ENCODE measurements at places on chromosomes 16 and 17. TPM values are rescaled to one million over a fixed set of nuclear protein-coding genes. Genes with fewer than 3 reads are reported as not detected.

Gene C16orf96
- total RNA-seq, result 0.06 TPM

Gene KRT12
- not detected for total RNA-seq

- DNase-seq, result no peak
Observed at GRCh38 chr17:35163886-35164285, 16.3 kb downstream of the UNC45B start.

Gene GGT6
- 21.3 TPM for total RNA-seq

Gene SLC4A1
- total RNA-seq, result 0.37 TPM

Gene CBLN1
- 18.2 TPM for total RNA-seq

Gene FBXW10B
- total RNA-seq, result 1.6 TPM

GRCh38 chr17:6796017-6796886 is 20.2 kb downstream of the FBXO39 start:
- DNase-seq, result no peak

- no peak for DNase-seq
Observed at GRCh38 chr16:31853291-31853690, 20.3 kb upstream of the ZNF267 start.

DNA sequence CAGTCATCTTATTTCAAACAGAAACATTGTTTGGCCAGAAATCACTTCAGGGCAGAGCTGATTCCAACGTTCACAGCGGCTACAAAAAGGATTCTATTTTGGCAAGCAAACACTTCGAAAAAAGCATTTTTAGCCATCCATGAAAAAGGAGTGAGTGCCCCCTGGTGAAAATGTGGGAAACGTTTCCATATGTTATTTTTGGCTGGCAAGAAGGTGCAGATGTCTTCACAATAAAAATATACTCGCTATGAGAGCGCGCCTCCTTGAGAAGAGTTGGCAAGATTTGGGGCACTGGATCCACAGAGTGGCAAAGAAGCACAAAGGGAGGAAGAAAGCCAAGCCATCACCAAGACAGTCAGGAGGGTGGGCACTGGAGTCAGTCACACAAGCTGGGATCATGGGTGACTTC is 191.1 kb downstream of the CHD9NB start:
- peak; percentile 13 for DNase-seq

Gene AANAT
- total RNA-seq, result not detected

DNA sequence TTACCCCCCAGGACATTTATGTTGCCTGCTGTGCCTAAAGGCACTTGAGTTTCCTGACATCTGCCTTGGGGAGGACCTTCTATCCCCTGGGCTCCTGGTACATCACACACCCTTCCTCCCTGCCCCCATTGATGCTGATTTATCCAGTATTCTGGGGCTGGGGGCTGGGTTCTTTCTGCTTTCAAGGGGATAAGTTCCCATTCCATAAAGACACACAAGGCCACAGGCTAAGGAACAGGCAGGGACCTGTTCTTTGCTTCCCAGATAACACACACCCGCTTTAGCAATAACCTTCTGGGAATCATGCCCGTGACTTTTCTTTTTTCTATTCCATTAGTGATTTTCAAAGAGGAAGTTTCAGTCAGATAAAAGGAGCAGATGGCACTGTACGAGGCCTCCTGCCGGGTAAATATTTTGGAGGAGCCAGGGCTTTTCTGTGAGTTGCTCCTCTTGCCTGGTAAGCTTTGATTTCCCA is 30.6 kb downstream of the CHD9 start:
- DNase-seq, result no peak

Gene RAI1
- 60.3 TPM for total RNA-seq

DNA sequence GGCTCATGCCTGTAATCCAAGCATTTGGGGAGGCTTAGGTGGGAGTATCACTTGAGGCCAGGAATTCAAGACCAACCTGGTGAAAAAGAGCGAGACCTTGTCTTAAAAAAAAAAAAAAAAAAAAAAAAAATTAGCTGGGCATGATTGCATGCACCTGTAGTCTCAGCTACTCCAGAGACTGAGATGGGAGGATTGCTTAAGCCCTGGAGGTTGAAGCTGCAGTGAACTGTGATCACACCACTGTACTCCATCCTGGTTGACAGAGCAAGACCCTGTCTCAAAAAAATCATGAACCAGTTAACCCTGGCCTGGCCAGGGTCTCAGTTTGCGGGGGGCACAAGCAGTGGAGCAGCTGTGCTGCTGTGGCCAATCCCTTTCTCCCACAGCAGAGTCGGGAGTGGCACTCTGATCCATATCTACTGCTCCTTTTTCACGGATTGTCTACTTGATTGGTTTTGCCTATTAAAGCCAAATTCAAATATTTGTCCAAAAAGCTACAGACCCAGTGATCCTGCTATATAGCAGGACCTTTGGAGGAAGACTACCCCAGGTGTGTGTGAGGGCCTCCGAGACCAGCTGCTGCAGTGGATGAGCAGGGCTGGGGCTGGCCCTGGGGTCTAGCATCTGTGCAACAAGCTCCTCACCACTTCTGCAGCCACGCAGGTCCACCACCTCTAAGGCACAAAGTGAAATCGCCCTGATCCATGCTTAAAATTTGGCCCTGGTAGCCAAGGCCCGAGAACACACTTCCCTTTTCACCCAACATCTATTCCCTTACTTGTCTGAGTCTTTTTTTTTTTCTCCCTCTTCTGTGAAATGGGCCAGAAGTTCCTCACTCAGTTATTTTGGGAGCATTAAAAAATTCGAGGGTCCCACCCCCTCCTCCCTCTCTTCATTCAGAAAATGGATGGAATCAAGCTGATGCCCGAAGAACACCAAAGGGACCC is 48.2 kb downstream of the LDHD start:
- DNase-seq, result no peak

Gene ARHGDIG
- 2.6 TPM for total RNA-seq

Gene HELZ
- 49.5 TPM for total RNA-seq

- no peak for DNase-seq
Observed at GRCh38 chr17:39196808-39197291, 619 bp downstream of the CACNB1 start.

Gene GRB2
- total RNA-seq, result 94.3 TPM

DNA sequence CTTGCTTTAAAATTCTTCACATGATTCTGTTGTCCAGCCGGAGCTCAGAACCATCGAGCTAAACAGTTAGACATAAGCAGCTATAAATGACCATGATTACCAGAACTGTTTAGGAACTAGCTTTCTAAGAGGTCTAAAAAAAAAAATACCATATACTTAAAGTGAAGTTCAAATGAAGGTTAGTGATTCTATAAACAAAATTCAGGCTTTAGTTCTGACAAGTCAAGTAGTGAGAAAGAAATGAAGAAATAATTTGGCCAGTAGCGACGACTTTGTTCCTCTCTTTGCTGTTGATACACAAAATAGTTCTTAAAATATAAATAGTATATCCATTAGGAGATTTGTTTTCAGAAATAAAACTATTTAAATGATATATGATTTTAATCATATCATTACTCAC is 27.7 kb downstream of the ABCA8 start:
- DNase-seq, result no peak

GRCh38 chr17:34443619-34444469 is 80.8 kb upstream of the CCL1 start:
- DNase-seq, result no peak

Gene ZSCAN10
- total RNA-seq, result 0.37 TPM

DNA sequence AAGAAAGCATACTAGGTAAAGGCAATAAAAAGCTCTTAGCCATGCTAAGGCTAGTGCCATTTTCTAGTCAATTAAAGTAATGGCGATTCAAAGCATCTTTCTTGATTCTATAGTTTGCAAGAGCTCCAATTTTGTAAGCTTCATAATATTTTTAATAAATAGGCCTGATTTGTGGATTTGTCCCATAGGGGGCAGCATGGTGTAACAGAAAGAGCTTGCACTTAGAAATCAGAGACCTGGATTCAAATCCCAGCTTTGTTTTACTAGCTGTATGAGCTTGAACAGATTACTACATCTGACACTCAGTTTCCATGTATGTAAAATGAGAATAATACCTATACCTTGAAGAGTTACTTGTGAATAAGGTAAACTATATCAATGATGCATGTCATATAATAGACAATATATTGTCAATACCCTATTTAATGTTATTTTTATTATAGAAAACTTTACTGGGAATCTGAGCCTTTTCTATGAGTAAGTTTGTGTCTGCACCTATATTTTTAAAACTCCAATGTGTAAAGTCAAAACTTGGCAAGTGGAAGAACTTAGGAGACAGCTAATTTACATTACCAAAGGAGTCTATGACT is 93.6 kb upstream of the NOG start:
- no peak for DNase-seq

DNA sequence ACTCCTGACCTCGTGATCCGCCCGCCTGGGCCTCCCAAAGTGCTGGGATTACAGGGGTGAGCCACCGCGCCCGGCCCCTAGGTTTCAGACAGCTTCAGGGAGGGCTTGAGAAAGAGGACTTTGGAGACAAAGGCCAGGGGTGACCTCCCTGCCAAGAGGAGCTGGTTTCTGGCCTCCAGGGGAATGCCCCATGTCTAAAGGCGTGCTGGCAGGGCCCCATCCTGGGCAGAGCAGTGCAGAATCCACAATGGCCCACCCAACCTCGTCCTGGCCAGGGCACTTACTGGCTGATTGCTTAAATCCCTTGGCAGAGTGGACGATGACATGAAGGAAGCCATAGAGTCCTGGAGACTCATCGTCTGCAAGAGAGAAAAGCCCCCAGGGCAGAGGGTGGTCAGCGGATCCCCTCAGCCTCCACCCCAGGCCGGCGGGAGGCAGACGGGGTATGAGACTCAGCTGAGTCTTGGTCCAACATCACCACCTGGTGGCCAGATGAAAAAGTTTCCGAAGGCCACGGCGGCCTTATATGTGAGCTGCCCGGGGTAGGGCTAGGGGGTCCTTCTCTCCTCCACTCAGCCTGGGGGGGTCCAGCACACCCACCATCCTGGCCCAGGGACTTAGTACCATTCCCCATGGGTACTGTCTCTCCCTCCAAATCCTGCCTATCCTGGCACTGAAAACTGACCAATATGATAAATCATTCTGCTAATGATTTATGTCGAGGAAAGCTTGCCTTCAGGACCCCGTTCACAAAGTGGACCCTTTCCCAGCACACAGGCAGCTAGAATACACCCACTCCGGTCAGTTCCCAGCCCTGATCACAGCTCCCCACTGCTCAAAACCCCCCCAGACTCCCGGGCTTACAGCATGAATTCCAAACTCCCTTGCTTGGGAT is 59.1 kb downstream of the TIMM22 start:
- peak; percentile 57 for DNase-seq

DNA sequence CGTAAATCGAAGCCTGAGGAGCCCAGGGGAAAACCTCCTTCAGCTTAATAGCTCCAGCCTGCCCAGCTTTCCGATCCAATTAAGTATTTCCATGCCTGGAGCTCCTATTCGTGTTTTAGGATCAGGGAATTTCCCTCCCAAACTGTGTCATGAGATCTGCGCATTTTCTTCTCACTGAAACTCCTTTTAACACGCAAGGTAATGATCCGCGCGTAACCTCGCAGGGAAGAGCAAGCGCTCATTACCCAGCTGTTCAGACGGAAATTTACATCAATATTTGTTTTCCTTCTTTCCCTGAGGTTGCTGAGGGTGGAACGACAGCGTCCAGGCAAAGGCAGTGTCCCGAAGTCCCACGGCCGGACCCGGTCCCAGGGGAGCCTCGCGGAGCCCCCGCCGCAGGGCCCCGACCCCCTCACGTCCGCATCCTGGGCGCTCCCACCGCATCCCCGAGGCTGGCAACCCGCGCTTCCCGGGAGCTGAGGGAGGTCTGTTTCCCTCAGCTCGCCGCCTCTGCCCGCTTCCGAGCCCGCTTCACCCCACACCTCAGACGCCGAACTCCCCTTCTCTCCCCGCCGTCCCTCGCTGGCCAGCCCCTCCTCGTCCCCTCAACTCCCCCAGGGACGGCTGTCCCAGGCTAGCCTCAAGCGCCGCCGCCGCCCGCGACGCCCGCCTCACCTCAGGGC is 415 bp downstream of the ABCA5 start:
- DNase-seq, result no peak

- DNase-seq, result no peak
Observed at GRCh38 chr16:56960681-56961281, 969 bp upstream of the CETP start.

Gene NSF
- total RNA-seq, result 44.7 TPM

DNA sequence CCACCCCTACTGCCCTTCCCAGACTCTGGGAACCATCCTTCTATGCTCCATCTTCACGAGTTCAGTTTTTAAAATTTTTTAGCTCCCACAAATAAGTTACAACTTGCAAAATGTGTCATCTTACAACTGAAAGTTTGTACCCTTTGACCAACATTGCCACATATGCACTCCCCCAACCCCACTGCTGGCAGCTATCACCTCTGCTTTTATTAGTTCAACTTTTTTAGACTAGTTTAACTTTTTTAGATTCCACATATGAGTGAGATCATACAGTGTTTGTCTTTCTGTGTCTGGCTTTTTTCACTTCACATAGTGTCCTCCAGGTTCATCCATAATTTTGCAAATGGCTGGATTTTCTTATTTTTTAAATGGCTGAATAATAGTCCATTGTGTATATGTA is 7.7 kb downstream of the GPT2 start:
- DNase-seq, result no peak

DNA sequence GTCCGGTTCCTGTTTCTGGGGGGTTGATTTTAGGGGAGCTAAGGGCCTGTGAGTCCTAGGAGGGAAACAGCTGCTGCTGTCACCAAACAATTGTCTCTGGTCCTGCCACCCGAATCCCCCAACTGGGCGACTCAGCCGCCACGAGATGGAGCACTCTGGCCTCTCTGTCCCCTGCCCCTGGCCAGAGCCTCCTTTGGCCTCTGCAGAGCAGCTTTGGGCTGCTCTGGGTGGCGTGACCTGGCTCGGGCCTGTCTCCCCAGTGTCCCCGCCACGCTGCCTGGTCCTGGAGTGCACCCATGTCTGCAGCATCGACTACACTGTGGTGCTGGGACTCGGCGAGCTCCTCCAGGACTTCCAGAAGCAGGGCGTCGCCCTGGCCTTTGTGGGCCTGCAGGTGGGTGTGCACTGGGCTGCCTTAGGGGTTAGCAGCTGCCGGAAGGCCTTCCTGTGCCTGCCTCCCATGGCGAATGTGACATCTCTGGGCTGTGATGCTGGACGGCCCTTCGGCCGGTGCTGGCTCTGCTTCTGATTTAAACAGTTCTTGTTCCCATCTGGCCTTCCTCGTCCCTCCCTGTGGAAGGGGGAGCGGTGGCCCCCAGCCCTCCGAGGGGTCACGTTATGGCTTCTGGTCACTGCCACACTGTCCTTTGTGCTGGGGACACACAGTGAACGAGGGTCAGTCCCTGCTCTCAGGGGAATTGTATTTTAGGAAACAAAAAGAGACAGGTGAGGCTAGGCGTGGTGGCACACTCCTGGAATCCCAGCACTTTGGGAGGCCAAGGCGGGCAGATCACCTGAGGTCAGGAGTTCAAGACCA is 11.6 kb upstream of the RNF213 start:
- no peak for DNase-seq

- DNase-seq, result no peak
Observed at GRCh38 chr16:1442697-1443096, 1.7 kb downstream of the CCDC154 start.

Gene MILR1
- total RNA-seq, result 8.3 TPM

- no peak for DNase-seq
Observed at GRCh38 chr17:60258313-60258712, 108.5 kb downstream of the CA4 start.

Gene COPZ2
- total RNA-seq, result 39.3 TPM

Gene TTLL6
- total RNA-seq, result 5.1 TPM

Gene SBK1
- total RNA-seq, result 0.89 TPM
